NCI-H187 treated with DMSO at 0.1 percent for 48 hours (cell line): ENCODE measurements at places on chromosomes 2 and 18.

DNA sequence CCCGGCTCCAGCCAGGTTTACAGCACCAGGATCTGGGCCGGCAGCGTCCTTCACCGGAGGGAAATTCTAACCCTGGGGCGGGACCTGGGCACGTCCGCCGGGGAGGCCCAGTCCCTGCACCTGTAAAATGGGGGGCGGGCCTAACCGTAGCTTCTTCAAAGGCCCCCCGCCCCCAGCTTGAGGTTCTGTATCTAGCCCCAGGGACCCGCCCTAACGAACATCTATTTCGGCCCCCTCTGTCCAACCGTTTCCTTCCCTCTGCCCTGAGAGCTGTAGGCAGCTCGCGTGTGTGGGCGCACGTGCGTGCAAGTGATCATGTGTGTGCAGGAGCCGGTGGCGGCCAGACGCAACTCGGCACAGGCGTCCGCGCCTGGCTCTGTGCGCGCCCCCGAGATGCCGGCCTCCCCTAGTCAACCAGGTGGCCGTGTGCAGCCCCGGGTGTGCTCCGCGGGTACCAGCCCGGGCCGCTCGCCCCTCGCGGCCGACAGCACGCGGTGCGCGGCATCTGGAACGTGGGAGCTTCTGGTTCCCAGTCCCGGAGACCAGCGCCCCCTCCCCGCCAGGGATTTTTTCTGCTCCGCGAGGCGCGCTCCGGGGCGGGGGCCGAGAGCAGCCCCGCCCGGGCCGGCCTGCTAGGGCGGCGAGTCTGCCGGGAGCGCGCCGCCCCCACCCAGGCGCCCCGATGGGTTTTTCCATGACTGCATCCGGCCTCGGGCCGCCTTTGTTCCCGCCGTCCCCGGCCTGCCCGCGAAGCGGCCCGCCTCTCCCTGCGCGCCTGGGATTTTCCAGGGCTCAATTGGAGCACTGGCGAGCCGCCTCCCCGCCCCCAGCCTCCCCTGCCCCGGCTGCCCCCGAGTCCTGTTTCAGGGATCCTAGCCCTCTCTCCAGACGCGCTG, 21.2 kb downstream of the TEX44 start:
- no peak for DNase-seq

GRCh38 chr2:96164459-96165184, 19.4 kb upstream of the DUSP2 start:
- no peak for DNase-seq

DNA sequence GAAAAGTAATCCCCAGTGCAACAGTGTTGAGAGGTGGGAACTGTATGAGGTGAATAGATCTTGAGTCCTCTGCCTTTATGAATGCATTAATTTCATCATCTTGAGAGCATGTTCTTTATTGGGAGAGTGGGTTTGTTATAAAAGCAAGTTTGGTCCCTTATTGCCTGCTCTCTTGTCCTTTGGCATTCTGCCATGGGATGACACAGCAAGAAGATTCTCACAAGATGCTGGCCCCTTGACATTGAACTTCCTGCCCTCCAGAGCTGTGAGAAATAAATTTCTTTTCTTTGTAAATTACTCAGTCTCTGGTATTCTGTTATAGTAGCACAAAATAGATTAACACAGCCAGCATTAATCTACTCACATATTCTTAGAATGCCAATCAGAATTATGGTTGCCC, 108.6 kb downstream of the EHBP1 start:
- DNase-seq = no peak

GRCh38 chr2:75416420-75417342, 144.1 kb downstream of the EVA1A start:
- DNase-seq = no peak
